CD8-positive, alpha-beta memory T cell (primary cell): ENCODE measurements at places on chromosomes 5 and 9.

- H3K27me3 ChIP-seq: no peaks in the 10 kb centered on the region
- H3K4me3 ChIP-seq: no peak overlapping the region
- H3K36me3 ChIP-seq: no peaks in the 10 kb centered on the region
- no peak overlapping the region for H3K27ac ChIP-seq
These were observed 41.4 kb downstream of the GLIS3 start for GRCh38 chr9:4258320-4259090.

DNA sequence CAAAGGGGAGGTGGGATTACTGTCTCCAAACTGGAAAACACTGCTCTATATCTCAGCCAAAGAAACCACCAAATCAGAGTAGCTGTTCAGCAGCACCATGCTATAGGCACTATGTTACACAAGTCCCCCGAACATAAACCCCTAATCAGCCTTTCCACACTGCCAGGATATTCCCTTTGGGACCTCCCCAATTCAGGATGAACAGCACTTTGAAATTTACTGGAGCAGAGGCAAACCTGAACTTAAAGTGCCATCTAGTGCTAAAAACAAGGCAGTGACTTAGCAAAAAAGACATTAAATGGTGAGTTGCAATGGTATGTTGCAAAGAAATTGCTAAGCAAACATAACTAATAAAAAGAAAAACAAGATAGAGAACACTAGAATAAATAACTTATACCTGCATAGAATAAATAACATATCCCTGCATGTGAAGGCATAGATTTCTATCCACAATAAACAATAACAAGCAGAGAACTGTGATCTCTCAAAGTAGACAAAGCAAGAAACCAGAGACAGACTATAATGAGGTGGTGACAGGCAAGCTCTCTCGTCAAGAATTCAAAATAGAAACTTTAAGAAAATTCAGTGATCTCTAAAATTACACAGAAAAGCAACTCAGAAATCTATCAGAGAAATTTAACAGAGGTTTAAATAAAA, 584.4 kb upstream of the ACO1 start:
- no peak overlapping the region for H3K4me3 ChIP-seq
- H3K36me3 ChIP-seq: no peaks in the 10 kb centered on the region
- DNase-seq: no peak
- H3K4me1 ChIP-seq: no peaks in the 10 kb centered on the region
- H3K27me3 ChIP-seq: no peaks in the 10 kb centered on the region

DNA sequence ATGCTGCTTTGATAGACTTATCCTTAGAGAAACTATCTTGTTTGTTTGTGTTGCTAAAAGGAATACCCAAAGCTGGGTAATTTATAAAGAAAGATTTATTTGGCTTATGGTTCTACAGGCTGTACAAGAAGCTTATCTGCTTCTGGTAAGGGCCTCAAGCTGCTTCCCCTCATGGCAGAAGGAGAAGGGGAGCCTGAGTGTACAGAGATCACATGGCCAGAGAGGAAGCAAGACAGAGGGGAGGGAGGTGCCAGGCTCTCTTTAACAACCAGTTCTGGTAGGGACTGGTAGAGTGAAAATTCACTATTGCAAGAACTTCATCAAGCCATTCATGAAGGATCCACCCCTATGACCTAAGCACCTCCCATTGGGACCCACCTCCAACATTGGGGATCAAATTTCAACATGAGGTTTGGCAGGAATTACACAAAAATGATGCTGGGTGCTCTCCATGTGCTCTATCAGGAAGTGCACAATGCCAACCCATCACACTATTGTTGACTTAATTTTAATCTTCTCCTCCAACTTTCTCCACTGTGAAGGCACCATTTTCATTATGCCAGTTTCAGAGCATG, 115.1 kb upstream of the SHB start:
- DNase-seq: no peak
- no peaks in the 10 kb centered on the region for H3K36me3 ChIP-seq
- H3K4me3 ChIP-seq: no peak overlapping the region
- H3K27ac ChIP-seq: no peak overlapping the region

DNA sequence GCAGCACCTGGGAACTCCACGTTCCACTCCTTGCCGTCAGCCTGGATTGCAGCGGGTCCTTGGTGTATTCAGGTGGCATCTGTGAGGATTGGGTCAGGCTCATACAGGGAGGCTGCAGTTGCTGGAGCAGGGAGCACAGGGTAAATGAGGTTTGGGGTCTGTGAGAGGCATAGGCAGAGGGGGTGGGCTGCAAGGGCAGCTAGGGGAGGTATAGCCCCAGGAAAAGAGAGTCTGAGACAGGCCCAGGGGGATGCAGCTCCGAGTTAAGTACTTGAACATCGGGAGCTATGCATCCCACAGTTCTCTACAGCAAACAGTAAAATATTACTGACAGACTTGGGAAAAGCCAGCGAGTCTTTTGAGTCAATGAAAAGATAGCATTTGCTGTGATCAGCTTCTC, 101.6 kb downstream of the TRIO start:
- DNase-seq: no peak
- H3K36me3 ChIP-seq: no peaks in the 10 kb centered on the region
- H3K27me3 ChIP-seq: no peaks in the 10 kb centered on the region
- H3K4me1 ChIP-seq: no peaks in the 10 kb centered on the region
- H3K27ac ChIP-seq: no peak overlapping the region

- no peaks in the 10 kb centered on the region for H3K4me1 ChIP-seq
- H3K27me3 ChIP-seq: no peaks in the 10 kb centered on the region
- H3K4me3 ChIP-seq: no peak overlapping the region
- no peak for DNase-seq
These were observed 672.8 kb downstream of the ACTL7B start for GRCh38 chr9:108182950-108183381.

GRCh38 chr9:115369322-115369957, 251.5 kb upstream of the TNC start:
- no peak for DNase-seq
- H3K4me1 ChIP-seq: no peaks in the 10 kb centered on the region
- H3K4me3 ChIP-seq: no peak overlapping the region
- H3K27ac ChIP-seq: no peak overlapping the region
- H3K27me3 ChIP-seq: no peaks in the 10 kb centered on the region

DNA sequence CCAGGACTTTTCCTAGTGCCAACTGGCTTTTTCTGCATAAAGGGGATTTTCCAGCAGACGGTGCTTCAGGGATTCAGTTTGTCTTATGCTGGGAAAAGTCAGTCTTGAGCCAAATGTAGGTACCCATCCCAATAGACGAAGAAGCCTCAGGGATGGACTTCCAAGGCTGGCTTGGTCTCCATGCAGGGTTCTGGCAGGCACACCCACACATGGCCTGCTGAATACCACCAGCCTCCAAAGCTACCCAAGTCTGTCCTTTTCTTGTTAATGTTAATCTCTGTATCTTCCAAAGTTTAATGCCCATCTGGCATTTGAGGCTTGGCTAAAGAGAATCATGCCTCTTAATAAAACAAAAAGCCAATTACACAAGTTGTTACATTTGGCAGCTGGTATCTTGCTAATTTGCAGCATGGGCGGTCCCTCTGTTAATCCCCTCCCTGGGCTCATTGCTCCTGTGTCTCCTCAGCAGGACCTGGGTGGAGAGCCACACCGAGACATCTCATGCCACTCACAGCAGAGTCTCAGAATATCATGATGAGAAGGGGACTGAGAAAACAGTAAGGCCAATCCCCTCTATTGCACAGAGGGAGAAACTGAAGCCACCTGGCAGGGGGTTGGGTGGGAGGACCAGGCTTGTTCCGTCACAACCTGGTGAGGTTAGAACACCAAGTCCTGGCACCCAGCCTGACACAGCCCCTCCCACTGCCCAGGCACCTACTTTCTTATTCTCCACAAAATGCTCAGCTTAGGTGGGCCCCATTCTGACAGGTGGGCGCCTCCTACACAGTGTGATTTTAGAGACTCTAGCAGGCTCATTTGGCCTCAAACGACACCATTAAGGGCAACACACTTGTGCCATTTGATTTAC, 243.2 kb downstream of the FSTL4 start:
- no peak for DNase-seq
- H3K36me3 ChIP-seq: no peaks in the 10 kb centered on the region
- no peaks in the 10 kb centered on the region for H3K4me1 ChIP-seq
- H3K4me3 ChIP-seq: no peak overlapping the region

DNA sequence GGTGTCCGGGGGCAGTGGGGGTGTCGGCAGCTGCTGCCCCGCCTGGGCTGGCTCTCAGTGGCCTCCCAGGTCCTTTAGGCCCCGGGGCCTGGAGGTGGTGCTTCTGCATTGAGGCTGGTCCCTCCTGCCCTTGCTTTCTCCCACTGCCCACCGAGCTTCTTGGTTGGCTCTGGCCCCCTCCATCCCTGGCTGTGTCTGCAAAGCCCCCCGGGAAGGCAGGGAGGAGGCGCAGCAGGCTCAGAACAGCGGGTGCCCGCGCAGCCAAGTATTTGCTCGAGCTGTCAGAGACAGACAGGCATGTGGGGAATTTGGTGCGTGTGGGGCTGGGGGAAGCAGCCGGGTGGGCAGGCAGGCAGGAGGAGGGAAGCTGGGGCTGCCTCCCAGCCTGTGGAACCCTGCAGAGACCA, 11.5 kb downstream of the CXXC5 start:
- H3K36me3 ChIP-seq: no peaks in the 10 kb centered on the region
- H3K27ac ChIP-seq: no peak overlapping the region
- H3K4me1 ChIP-seq: peaks cover 12% of the 10 kb centered on the region
- no peak for DNase-seq

- DNase-seq: no peak
- H3K36me3 ChIP-seq: no peaks in the 10 kb centered on the region
- no peaks in the 10 kb centered on the region for H3K4me1 ChIP-seq
These were observed 39.2 kb downstream of the ARRDC3 start for GRCh38 chr5:91343916-91344315.

- DNase-seq: no peak
- H3K4me1 ChIP-seq: peaks cover 7% of the 10 kb centered on the region
- H3K4me3 ChIP-seq: peak overlapping the region; percentile 22
- no peak overlapping the region for H3K27ac ChIP-seq
- no peaks in the 10 kb centered on the region for H3K36me3 ChIP-seq
These were observed 1.1 kb downstream of the VLDLR start for GRCh38 chr9:2622461-2623287.
